ENCODE measurements at places on chromosomes 1 and 21.

GRCh38 chr1:233032916-233033315 is 82.5 kb downstream of the NTPCR start:
- DNase-seq = no peak

DNA sequence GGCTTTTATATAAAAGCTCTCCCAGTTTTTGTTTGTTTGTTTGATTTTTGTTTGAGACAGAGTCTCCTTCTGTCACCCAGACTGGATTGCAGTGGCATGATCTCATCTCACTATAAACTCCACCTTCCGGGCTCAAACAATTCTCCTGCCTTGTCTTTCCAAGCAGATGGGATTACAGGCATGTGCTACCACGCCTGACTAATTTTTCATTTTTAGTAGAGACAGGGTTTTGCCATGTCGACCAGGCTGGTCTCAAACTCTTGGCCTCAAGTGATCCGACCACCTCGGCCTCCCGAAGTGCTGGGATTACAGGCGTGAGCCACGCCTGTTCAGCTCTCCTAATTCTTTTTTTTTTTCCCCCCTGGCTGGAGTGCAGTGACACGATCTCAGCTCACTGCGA is 4.4 kb downstream of the PCAT6 start:
- DNase-seq = no peak

DNA sequence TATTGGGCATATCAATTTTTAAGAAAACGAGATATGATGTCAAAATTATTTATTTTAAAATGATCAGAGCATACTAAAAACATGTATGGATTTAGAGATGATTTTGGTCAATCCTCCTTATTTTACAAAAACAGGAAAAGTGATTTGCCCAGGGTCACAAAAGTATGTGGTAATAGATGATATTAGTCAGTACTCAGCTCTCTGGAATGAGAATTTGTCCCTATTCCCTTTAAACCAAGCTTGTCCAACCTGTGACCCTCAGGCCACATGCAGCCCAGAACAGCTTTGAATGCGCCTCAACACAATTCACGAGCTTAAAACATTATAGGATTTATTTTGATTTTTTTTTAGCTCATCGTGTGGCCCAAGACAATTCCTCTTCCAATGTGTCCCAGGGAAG is 104.7 kb downstream of the AKT3 start:
- no peak for DNase-seq

DNA sequence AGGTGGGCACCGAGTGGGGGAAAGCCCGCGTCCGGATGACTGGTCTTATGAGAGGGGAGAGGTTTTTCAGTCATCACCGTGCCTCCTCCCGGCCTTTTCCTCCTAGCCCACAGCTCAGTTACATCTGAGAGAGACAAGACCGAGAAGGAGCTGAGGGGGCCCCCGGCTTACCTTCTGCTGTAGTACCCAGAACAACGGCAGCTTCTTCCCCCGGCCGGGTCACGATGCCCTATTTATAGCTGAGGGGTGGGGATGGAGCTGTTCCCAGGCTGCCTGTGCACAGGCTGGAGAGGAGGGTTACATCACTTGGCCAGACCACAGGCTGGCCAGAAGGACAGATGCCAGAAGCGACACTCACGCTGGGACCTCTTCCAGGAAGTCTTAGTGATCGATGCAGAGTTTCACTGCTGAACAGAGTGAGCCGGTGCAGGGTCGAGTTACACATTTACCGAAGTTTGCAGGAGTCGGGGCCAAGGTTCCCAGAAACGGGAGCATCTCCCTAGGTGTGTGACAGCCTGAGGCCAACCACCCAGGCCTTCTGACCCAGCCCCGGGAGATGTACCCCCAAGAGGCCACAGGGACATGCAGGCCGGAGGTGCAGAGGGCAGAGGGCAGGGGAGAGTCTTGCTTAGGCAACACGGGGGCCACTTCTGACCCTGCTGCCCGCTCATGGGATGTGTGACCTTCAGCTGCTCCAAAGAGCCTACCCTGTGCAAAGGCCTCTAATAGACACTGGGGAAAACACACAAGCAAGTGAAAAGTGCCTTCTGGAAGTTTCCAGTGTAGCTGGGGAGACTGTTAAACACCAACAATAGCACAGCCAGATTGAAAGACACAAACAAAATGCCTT is at the start of gene AGT:
AGT (minus strand) TSS at position 208 of the 850 bp plus-strand sequence. CDS start 3,299 bp downstream, outside the sequence.
- no peak for DNase-seq

GRCh38 chr1:184810735-184811343 is 56.2 kb upstream of the EDEM3 start:
- no peak for DNase-seq

DNA sequence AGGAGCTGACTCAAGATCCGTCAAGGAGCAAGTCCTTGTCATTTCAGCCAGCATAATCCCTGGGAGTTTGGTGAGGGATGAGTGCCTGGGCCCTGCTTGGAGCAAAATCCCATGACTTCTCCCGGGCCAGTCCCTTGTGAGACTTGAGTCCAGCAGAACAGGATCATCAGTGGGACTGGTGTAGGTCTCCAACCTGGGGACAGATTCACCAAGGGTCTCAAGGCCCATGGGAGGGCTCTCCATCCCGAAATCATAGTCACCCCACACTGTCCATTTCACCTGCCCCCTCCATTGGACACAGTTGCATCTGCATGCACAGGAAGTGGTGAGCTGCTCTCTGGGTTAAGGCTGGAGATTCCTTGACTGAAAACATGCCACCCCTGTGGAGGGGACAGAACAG is 178.2 kb downstream of the FOXD2 start:
- no peak for DNase-seq
